ENCODE measurements at places on chromosomes 4 and X. TPM values are rescaled to one million over a fixed set of nuclear protein-coding genes. Genes with fewer than 3 reads are reported as not detected.

The TCP11X2 gene
- not detected for total RNA-seq

The NOA1 gene
- total RNA-seq, result 22.6 TPM

DNA sequence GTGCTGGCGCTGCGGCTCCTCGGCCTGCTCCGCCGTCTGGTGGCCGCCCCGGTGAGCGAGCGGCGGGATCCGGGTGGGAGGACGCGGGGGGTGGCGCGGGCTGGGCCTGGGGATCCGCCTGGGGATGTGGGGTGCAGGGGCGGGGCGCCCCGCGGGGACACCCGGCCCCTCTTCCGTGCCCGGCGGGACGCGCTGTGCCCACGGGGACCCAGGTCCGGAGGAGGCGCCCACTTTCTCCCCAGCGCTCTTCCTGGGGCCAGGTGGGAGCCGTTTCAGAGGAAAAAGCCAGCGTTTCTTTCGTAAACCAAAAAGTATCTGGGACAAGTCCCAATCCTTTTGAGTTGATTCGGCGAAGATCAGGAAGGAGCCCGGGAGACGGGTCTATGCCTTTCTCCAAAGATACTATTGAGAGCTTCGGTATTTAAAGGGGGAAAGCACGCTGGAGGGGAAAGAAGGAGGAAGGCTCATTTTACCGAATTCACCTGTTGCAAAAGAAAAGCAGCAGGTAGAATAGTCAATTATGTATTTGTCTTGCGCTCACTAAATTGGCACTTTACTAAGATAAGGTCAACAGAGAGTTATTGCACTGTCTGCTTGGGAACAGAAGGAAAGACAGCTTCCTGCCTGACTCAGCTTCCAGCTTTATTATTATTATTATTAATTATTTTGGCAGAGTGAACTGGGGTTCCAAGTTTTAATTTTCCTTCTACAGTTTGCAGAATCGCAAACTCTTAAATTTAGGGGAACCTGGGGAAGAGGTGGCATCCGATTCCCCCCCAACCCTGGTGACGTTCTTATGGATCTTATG, 81.5 kb upstream of the CD99 start:
- DNase-seq, result no peak

DNA sequence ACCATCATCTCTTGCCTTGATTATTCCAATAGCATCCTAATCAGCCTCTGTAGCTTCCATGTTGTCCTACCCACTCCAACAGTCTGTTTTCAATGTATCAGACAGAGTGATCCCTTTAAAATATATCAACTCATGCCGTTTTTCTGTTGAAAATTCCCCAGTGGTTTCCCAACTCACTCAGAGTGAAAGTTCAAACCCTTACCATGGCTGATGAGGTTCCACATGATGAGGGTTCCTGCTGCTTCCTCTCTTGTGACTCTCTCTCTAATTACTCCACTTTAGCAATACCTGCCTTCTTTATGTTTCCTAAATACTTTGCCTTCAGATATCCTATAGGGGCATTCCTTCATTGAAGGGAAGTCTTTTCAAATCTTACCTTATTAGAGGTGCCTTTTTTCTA, 334.7 kb downstream of the PPP1R2C start:
- DNase-seq, result no peak

GRCh38 chrX:40805404-40805803, 70.1 kb upstream of the MED14 start:
- DNase-seq, result no peak

DNA sequence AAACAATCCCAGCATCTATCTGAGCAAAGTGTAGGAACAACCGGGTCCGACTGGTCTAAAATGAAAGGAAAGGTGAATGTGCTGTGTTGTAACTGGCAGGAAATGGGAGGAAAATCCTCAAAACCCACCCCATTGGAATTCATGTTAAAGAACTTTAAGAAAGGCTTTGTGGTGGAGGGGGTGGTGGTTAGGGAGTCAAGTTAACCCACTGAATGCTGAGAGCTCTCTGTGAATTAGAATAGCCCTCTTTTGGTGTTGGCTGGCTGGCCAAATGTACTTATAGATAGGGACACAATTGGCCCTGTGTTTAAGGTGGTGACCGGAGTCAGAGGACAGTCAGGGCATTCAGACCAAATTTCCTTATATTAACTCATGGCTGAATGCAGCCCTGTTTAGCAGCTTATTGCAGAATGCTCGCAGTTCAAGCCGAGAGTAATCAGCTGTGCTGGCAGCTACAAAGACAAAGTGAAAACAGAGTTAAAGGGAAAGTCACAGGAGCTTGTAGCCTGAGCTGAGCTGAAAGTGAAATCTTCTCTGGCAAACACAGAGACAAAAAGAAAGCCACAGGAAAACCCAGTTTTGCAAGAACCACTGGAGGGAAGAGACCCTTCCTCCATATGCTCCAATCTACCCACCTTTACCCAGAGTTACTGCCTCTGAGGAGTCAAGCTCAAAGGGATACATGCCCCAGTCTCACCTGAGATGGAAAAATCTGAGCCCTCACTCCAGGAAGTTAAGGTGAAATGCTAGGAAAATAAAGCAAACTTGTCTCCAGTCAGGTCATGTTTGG, 38.5 kb upstream of the UGT2B7 start:
- no peak for DNase-seq

- DNase-seq, result no peak
Measured at GRCh38 chr4:103895876-103896465, 176.2 kb upstream of the TACR3 start.

DNA sequence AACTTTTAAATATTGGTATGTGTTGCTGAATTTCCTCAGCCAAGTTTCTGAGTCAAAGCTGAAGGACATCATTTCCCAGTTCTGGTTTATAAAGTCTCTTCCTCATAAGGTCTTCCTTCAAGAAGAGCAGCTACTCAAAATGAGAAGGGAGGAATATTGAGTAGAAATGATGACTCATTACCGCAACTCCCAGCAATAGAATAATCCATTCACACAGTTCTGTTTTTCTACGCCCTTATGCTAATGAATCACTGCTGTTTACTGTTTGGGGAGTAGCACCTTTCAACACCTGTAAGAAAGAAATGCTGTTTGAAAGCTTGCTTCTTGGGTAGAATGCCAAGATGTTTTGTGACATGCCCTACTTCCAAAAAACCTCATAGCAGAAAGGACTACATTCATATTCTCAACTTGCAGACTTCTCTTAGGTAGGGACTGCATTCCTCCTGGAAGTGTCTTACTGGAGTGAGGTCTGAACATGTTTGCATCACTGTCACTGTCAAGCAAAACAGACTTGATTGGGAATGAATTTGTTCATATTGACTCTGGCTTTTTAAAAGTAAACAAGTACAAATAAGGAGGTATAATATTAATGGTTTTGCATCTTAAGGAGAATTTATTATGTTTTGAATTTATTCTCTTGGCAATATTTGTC, 147.2 kb upstream of the BANK1 start:
- no peak for DNase-seq

DNA sequence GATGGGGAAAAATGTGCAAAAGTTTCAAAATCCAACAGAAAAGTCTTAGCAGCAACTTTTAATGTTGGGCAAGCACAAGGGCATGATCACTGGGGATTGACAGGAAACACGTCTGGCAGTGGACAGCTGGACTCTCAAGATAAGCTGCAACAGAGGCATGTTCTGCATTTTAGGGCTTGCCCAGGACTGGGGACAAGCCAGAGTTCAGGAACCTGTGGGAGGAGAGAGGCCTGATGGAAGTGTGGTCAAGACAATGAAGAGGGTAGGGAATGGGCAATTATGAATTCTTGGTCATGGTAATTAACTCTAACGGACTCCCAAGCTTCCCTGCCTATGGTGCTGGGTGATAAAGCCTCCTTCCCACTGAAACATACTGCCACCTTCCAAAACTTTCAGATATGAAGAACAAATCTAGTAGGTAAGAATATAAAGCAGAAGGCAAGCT, 48.4 kb downstream of the ANXA3 start:
- DNase-seq, result no peak

The PF4V1 gene
- total RNA-seq, result not detected

The ZCCHC13 gene
- total RNA-seq, result not detected

- DNase-seq, result no peak
Measured at GRCh38 chr4:156792462-156793085, 179.0 kb downstream of the PDGFC start.

- no peak for DNase-seq
Measured at GRCh38 chrX:52426810-52427209, 58.0 kb downstream of the XAGE2 start.

- no peak for DNase-seq
Measured at GRCh38 chr4:68451246-68452211, 4.3 kb downstream of the TMPRSS11E start.

DNA sequence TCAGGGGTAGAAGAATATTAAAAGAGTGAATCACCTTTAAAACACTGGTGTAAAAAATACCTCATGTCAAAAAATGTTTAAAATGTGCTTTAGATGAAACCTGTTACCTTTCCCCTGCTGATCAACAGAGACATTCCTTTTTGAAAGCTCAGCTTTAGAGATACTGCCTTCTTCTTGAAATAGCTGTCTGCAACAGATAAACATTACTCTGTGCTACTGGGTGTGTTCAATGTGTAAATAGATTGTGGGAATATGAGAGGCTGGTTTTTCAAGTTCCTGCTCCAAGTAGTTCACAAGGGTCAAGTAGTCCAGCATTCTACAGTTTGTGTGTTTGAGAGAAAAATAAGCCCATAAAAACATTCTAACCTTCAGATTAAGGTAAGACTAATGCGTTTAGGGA, at the start of gene SYTL5:
Gene SYTL5, plus strand, starts transcription at position 263 of the 400 bp plus-strand sequence. CDS start 27,337 bp downstream, outside the sequence.
- DNase-seq, result no peak

The DOK7 gene
- not detected for total RNA-seq

DNA sequence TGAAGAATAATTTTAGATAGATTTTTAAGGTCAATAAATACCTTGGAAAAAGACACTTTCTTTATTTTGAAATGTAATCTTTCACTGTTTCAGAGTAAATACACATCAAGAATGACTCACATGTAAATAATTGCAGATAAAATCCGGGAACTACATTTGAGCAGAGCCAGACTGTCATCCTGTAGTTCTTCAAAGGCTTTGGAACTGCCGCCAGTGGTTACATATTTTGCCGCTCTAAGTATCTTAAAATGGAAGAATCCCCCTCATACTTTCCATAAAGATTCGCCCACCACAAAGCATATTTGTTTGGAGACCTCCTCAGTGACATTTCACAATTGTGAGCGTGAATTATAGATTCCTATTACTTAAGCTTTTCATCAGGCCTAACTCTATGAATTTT, 607.8 kb upstream of the ZFP42 start:
- DNase-seq, result no peak

The NUP62CL gene
- total RNA-seq, result 2.3 TPM

DNA sequence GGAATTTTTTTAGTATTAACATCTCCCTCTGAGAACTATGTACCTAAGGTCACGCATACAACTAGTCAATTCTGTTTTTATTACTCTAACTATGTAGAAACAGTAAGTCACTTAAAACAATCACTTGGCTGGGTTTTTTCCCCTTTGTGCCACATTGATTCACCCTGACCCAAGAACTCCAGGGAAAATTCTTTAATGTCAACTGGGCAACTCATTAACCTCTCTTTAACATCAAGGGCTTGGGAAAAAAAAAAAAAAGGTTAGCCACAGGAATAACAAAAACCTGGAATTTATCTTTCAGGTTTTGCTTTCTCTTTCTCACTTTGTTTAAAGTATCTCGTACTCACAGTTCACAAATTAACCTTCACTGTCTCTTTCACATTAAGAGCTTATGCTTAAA, 8.1 kb downstream of the RPL9 start:
- no peak for DNase-seq

GRCh38 chr4:139015948-139016471, 429 bp downstream of the NOCT start:
- DNase-seq, result peak; percentile 52

The GPM6B gene
- total RNA-seq, result not detected

DNA sequence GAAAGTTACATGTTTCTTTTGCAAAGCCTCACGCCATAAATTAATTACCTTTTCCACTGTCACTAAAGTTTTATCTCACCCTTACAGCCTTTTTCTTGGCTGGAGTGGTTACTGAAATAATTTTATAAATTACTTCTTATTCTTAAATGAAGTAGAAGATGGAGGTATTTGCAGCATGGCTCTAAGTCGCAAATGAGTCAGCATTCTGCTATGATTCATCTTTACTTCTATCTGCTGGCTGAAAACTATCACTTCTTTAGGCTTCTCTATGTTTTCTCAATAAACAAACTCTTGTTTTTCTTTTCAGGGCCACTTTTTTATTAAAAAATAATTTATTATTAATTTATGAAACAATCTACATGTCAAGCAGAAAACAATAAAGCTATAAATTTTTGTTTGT, 210.2 kb upstream of the GYPA start:
- DNase-seq, result no peak

DNA sequence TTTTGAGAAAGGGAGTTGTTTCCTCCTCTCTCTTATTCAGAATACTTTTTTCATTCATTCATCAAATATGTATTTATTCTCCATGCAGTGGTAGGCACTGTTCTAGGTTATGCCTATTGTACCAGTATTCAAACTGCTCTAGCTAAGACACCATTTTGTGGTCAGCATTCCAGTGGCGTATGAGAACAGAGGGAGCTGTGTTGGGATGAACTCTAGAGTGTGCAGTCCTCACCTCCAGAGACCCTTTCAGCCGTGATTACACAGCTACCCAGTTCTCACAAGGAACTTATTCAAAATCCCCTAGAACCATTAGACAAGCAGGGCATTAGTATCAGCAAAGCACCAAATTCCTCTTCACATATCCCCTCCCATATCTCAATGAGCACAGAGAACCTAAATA, 4.2 kb downstream of the TLR1 start:
- no peak for DNase-seq

The ATXN3L gene
- total RNA-seq, result not detected

DNA sequence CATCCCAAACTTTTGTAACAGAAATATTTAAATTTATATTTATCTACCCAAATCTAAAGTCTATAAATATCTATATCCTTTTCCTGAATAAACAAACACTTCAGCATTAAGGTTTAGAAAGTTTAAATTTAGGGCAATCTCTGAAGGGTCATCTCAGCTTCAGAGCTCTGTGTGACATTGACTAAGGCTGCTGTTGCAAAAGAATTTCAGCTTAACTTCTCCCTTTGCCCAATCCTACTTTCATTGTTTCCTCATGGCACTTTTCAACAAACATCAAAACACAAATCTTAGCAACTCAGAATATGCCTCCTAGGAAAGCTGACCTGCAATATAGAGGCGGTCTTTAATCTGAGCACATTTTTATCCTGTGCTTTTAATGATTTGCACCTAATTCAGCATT, 79.7 kb upstream of the BANK1 start:
- no peak for DNase-seq

GRCh38 chrX:39950018-39950688, 147.6 kb downstream of the BCOR start:
- DNase-seq, result no peak

DNA sequence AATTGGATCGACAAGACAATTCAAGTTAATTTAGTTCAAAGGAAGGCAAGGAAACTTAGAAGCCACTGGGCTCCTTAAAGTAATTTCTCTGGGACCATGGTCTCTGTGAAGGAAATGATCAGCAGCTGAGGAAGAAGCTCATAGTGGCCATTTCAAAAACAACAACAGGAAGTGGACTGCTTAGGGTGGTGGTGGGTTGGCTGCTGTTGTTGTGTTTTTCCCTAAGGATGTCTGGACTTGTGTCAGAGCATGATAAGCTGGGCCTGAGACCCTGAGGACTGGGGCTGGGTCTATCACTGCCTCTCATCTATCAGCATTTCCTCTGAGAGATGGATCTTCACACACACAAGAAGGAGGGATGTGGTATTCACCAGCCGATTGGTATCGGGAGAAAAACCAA, 18.3 kb downstream of the KDR start:
- no peak for DNase-seq

GRCh38 chrX:47576021-47576898, 6.0 kb upstream of the TIMP1 start:
- DNase-seq, result no peak

The CCKAR gene
- total RNA-seq, result not detected

GRCh38 chrX:71372388-71372787, 6.2 kb downstream of the TAF1 start:
- no peak for DNase-seq

Measured in activated CD4-positive, alpha-beta memory T cell treated with anti-CD3 and anti-CD28 coated beads, Interleukin-2, amount 10 ng/mL, durations not matched to agents 7 days and 5 days (primary cell).